ENCODE measurements at places on chromosomes 4 and X. TPM values are rescaled to one million over a fixed set of nuclear protein-coding genes. Genes with fewer than 3 reads are reported as not detected.

Gene RBM46
- total RNA-seq, result not detected

- no peaks in the 10 kb centered on the region for H3K36me3 ChIP-seq
- DNase-seq, result no peak
- H3K27me3 ChIP-seq, result no peaks in the 10 kb centered on the region
- H3K4me1 ChIP-seq, result no peaks in the 10 kb centered on the region
- H3K4me3 ChIP-seq, result no peak overlapping the region
Observed at GRCh38 chrX:130878350-130879341, 24.4 kb downstream of the ENOX2 start.

Gene SYP
- 6.7 TPM for total RNA-seq

DNA sequence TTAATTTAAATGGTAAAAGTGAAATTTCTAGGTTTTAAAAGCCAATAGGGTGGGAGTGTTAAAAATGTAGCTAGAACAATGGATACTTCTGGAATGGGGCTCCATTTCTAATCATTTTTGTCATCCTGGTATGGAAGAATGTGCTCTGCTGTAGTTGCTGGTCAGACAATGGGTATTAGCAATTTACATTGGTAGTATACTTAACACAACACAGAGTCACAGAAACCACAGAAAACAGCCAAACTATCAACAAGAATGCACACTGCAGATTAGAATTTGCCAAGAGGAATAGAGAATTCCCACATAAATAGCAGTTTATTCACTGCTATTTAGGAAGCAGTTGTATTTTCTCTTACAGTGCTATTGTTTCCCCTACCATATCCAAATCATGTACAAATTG, 319.6 kb downstream of the PPP3CA start:
- no peaks in the 10 kb centered on the region for H3K4me1 ChIP-seq
- no peak overlapping the region for H3K4me3 ChIP-seq
- DNase-seq, result no peak
- peaks cover 14% of the 10 kb centered on the region for H3K36me3 ChIP-seq

Gene EXOC1L
- total RNA-seq, result not detected

DNA sequence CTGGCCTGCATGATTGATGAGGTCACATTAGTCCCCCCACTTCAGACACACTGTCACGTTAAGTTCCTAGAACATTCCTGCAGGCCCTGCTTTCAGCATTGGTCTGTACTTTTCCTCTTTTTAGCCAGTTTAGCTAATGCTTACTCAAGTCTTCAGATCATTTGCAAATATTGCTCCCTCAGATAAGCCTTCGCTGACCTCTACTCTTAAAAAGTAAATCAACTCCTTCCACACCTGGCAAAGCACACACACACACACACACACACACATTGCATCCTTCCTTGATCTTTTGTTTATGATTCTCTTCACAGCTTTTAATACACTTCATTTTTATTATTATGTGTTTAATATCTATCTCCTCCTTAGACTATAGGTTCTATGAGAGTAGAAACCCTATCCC, 31.4 kb downstream of the PARM1 start:
- no peak for DNase-seq
- no peak overlapping the region for H3K27ac ChIP-seq
- no peaks in the 10 kb centered on the region for H3K36me3 ChIP-seq
- H3K27me3 ChIP-seq, result no peaks in the 10 kb centered on the region

DNA sequence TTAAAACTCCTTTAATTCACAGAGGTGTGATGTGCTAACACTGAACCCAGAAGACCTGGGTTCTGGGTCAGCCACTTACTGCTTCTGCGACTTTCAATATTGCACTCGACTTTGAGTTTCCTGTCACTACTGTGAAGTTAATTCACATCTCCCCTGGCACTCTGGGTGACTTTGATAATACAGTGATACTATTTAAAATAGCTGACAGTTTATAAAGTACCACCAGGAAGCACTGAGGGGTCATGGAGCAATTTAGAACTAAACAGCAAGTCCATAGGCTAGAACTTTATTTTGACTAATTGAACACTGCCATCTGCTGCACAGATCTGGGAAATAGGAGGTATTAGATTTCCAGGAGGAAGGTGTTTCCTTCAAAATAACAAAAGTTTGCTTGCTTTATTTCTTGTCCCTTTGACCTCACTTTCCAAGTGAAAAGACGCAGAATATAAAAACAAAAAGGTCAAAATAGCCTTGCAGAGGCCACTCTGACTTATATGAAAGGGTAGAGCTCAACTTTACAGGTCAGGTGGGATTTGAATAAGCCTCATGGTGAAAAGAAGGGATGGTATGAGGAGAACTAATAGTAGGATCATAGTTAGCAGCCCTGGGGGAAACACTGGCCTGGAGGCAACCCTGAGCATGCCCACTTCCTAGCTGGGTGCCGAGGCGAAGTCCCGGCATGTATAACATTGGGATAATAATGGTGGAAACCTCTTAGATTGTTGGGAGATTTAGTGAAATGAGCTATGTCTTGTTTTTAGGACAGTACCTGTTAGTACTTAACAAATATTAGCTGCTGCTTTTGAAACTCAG, 53.4 kb downstream of the ZNF518B start:
- no peak overlapping the region for H3K4me3 ChIP-seq
- no peaks in the 10 kb centered on the region for H3K4me1 ChIP-seq
- no peaks in the 10 kb centered on the region for H3K27me3 ChIP-seq
- H3K36me3 ChIP-seq, result no peaks in the 10 kb centered on the region
- DNase-seq, result no peak

DNA sequence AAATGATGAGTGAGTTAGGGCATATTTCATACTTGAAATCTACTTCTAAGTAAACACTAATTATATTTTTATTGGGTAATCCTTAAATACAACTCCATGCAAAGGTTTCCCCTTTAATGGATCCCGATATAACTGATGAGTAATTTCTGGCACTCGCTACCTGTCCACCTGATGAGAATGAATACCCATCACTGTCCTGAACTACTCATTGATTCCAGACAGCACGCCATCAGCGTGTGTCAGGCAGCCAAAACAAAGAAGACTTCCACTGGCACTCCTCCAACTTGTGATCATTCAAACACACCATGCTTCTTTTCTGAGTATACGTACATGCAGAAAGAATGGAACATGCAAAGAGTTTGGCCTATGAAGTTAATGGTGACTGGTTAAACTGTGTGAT, 69.4 kb downstream of the HCCS start:
- no peaks in the 10 kb centered on the region for H3K36me3 ChIP-seq
- no peak overlapping the region for H3K4me3 ChIP-seq
- no peaks in the 10 kb centered on the region for H3K4me1 ChIP-seq

- H3K4me1 ChIP-seq, result no peaks in the 10 kb centered on the region
- no peaks in the 10 kb centered on the region for H3K27me3 ChIP-seq
- H3K36me3 ChIP-seq, result no peaks in the 10 kb centered on the region
- H3K27ac ChIP-seq, result no peak overlapping the region
- H3K4me3 ChIP-seq, result no peak overlapping the region
Observed at GRCh38 chr4:78788007-78788889, 12.1 kb downstream of the BMP2K start.

DNA sequence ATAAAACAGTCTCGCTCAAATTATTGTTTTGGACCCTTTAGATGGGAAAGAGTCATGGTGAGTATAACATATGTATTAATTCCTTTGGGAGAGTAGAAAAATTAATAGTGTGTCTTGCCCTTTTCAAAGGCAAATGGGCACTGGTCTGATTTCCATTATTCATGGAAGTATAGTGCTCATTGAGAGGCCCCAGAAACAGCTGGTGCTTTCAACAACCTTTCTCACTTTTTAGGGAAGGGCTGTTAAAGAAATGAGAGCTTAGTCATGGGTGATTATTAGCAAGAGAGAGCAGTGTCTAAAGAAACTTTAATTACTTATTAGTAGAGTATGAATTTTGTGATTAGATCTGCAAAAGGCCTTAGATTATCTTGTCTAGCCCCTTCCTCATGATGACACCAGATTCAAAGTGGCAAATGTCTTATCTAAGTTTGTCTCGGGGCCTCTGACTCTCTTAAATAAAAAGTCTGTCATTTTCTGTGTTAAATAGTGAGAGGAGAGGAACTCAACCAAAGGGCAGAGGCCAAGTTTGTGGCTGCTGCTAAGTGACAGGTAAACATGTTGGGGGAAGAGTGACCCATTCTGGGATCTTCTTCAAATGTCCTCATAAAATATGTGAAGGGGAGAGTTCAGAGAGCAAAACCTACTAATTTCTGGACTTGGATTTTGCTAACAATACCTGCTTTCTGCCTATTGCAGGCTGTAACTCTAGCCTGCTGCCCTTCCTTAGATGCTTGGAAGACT, 110.6 kb downstream of the REPS2 start:
- no peaks in the 10 kb centered on the region for H3K27me3 ChIP-seq
- H3K36me3 ChIP-seq, result no peaks in the 10 kb centered on the region
- no peak overlapping the region for H3K27ac ChIP-seq
- DNase-seq, result no peak

Gene TRAM1L1
- 0.35 TPM for total RNA-seq

Gene DCAF12L1
- total RNA-seq, result not detected

DNA sequence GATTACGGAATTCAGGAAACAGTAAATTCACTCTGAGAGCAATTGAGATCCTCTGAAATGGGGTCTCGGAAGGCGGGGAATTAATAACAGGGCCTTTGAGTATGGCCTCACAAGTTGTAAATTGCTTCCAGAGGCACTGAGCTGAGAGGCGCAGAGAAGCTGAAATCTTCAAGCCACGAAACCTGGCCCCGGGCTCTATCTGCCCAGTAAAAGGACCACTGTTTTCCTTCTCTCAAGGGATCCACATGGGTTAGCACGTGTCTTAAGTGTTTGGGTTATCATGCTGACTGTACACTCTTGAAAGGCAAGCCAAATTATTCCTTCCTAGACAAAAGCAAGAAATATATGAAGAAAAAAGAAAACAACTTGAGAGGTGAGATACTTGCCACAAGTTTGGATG, 1012.9 kb upstream of the FTHL17 start:
- no peaks in the 10 kb centered on the region for H3K27me3 ChIP-seq
- H3K4me3 ChIP-seq, result no peak overlapping the region
- no peaks in the 10 kb centered on the region for H3K4me1 ChIP-seq
- DNase-seq, result no peak
- H3K36me3 ChIP-seq, result no peaks in the 10 kb centered on the region

DNA sequence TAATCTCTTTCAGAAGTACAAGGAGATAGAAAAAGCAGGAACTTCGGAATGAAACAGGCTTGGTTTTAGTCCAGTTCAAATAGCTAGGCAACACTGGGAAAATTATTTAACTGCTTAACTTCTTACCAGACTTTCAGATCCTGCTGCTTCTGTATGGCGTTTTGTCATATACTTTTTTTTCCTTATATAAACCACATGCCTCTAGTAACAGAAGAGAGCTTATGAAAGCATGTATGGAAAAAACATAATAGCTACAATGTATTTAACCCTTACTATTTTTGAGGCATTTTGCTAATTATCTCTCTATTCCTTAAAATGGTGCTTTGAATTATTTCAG, 439.6 kb downstream of the INPP4B start:
- H3K36me3 ChIP-seq, result no peaks in the 10 kb centered on the region
- no peak overlapping the region for H3K4me3 ChIP-seq
- DNase-seq, result no peak
- H3K27me3 ChIP-seq, result no peaks in the 10 kb centered on the region
- peak overlapping the region; percentile 71 for H3K27ac ChIP-seq
- H3K4me1 ChIP-seq, result no peaks in the 10 kb centered on the region

DNA sequence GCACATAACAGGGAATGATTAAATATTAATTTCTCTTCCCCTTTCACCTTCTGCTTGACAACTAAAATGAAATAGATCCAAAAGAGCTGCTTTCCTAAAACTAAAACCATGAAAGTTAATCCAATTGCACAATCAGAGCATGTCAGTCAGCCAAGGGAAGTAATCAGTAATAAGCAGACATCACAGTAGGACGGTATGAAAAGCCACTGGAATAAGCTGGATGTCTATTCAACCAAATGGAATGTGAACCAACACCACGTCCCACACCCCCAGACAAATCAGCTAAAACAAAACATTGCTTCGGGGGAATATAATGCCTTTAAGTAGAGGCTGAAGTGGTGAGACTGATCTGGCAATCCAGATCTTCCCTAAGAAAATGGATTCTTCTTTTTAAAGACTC, 859.4 kb upstream of the FTHL17 start:
- no peaks in the 10 kb centered on the region for H3K36me3 ChIP-seq
- no peak overlapping the region for H3K27ac ChIP-seq
- H3K27me3 ChIP-seq, result no peaks in the 10 kb centered on the region
- no peak overlapping the region for H3K4me3 ChIP-seq

GRCh38 chr4:113078066-113078465, 28.6 kb downstream of the ANK2 start:
- no peaks in the 10 kb centered on the region for H3K27me3 ChIP-seq
- H3K27ac ChIP-seq, result no peak overlapping the region
- DNase-seq, result no peak
- H3K36me3 ChIP-seq, result no peaks in the 10 kb centered on the region
- H3K4me3 ChIP-seq, result no peak overlapping the region

Gene SLC39A8
- total RNA-seq, result 9.1 TPM

Gene PTCHD1
- not detected for total RNA-seq

Gene GPAT3
- total RNA-seq, result 86.0 TPM

Gene PGAM4
- not detected for total RNA-seq

Data from Peyer's patch (tissue), 4 donors.